Fibroblast of skin of left quadriceps (primary cell): ENCODE measurements at places on chromosomes 1 and 21.

DNA sequence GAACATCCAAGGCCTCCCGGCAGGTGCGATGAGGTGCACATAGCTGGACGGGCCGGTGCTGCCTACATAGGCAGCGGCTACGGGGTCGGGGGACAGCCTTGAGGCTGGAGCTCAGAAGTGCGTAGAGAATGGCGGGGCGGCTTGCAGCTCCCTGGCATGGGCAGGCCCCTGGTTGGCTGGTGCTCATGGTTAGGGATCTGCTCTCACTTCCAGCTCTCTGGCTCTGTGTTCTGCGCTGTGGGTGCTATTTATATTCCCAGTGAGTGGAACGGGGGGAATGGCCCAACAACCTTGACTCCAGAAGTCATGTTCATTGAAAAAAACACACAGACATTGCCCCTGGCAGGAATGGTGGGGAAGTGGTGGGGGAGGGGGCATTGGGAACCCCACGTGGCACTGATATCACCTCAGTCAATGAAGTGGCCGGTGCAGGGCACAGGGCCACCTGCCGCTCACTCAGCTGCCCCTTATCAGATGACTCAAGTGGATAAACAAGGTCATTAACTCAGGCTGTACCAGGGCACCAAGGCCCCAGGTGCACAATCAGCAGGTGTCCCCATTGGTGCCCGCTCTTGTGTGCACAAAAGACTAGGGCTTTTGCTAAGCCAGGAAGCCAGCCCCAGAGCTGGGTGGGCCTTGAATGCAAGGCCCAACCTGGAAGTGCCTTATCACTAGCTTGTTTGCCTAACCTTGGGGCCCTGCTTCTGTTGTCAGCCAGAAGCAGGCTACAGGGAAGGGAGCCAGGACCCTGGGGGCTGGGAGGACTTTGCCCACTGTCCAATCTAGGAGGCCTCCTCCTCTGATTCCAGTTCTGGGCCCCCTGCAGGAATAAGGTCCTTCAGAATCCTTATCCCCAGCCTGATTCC, at the start of gene NR0B2:
Gene NR0B2 (minus strand): TSS at position 222 of the 866 bp plus-strand sequence. CDS start 35 bp downstream, at position 187.
- no peak for DNase-seq

GRCh38 chr1:107940017-107940577, 24.9 kb downstream of the VAV3 start:
- DNase-seq = no peak

- no peak for DNase-seq
These were observed 139.5 kb downstream of the ZZZ3 start for GRCh38 chr1:77542813-77543420.

DNA sequence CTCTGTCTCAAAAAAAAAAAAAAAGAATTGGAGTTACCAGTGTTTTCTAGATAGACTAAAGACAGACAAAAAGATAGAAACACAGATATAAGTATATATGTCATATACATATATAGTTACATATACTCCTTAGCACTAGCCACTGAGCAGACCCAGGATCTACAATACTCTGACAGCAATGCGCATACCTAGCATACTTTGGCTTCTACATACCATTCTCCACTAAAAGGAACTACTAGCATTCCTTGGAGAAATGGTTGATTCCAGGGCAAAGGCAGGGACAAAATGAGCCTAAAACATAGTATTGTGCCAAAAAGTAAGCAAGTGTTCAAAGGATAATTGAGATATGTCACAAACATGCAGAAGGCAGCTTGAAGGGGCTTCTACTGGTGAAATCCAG, 22.7 kb downstream of the SYNJ1 start:
- DNase-seq = peak; percentile 20
